ENCODE measurements at places on chromosomes 5 and 9. TPM values are rescaled to one million over a fixed set of nuclear protein-coding genes. Genes with fewer than 3 reads are reported as not detected.

Gene N4BP3
- 0.43 TPM for total RNA-seq

Gene PCDHA1
- total RNA-seq = not detected

Gene GRM6
- total RNA-seq = not detected

Gene GABRP
- 1.1 TPM for total RNA-seq

Gene ENHO
- 0.14 TPM for total RNA-seq

Gene PPP3R2
- total RNA-seq = not detected

Gene FAM78A
- total RNA-seq = 0.44 TPM

Gene CDKN2B
- 77.2 TPM for total RNA-seq
